CD4-positive, alpha-beta memory T cell (primary cell): ENCODE measurements at places on chromosomes 2 and 18.

DNA sequence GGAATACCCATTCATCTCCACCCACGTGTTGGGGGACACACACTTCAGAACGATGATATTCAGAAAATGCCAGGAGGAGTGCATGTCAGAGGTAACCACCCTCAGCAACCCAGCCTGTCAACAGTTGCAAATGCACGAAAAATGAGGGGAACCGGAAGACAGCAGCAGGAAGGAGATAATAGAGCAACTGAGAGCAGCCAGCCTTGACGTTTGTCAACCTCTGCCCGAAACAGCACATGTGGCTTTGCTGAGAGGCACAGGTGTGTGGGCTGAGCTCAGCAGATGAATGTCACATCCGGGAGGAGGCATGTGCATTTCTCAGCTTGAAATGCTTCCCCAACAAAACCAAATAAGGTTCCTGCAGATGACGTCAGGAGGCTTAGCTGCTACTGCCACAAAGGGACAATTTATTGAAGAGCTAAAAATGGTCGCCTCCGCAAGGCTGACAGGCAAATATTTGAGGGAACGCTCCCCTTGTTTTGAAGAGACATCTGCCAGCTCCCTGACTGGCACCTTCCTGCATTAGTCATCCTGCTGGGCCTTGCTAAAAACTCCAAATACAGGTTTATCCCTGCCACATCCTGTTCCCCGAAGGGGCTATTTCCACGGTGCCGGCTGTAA is 419.0 kb downstream of the NBAS start:
- H3K36me3 ChIP-seq = no peaks in the 10 kb centered on the region
- H3K4me1 ChIP-seq = peaks cover 18% of the 10 kb centered on the region
- peak; percentile 65 for DNase-seq
- peak overlapping the region; percentile 16 for H3K27ac ChIP-seq

- no peak overlapping the region for H3K27ac ChIP-seq
- H3K4me1 ChIP-seq = no peaks in the 10 kb centered on the region
- no peak for DNase-seq
Observed at GRCh38 chr2:74099835-74100234, 47.9 kb downstream of the BOLA3 start.

DNA sequence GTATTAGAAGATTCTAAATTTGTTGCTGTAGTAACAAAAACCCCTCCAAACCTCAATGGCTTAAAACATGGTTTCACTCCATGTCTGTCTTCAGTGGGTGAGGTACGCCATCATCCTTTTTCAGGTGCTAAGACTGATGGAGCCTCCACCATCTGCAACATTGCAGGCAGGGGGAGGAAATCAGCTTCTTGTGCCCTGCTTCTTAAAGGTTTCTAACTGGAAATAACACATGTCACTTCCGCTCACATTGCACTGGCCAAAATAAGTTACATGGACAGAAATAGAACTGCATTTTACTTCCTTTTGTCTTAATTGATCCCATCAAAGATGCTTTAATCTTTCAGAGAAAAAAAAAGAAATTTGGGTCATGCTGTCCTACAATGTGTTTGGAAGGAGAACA is 94.1 kb downstream of the GALNT3 start:
- no peak for DNase-seq
- no peaks in the 10 kb centered on the region for H3K27me3 ChIP-seq
- no peak overlapping the region for H3K4me3 ChIP-seq
- no peaks in the 10 kb centered on the region for H3K4me1 ChIP-seq

- H3K4me3 ChIP-seq = no peak overlapping the region
- H3K27me3 ChIP-seq = no peaks in the 10 kb centered on the region
- H3K36me3 ChIP-seq = no peaks in the 10 kb centered on the region
- DNase-seq = no peak
- H3K27ac ChIP-seq = no peak overlapping the region
- H3K4me1 ChIP-seq = no peaks in the 10 kb centered on the region
Observed at GRCh38 chr2:121804340-121804739, 48.9 kb downstream of the TSN start.
